Ovary (tissue), 10 donors: ENCODE measurements at places on chromosomes 11 and 22.
A peak's percentile ranks its signal among the peaks of the same experiment; 100 is the strongest.

GRCh38 chr11:59944720-59945119, 6.5 kb downstream of the OOSP1 start:
- DNase-seq = no peak

GRCh38 chr11:120749395-120749794, 237.8 kb downstream of the GRIK4 start:
- no peak for DNase-seq

DNA sequence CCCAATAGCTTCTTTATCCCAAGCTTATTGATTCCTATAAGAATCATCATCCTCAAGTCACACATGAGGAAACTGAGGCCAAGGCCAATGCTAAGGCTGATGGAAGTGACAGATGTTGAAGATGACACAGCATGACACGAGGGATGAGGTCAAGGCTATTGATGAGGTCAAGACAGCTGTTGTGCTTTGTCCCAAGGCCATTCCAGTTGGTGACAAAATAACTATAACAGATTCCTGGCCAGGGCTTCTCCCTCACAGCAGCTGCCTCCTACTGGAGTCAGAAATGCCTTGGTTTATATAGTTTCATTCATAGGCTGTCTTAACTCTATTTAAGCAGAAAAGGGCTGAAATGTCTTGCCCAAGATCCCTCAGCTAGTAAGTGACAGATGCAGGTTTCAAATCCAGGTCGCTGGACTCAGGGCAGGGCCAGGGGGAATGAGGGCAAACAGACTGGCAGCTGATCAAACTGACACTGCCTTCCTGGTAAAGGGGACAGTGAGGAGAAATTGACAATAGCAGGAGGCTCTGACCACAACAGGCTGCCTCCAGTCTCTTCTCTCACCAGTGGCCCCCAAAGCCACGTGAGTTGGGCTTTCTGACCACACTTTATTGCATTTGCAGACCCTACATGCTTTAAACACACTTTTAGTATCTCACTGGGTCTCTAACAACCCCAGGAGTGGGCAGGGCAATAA, 16.5 kb downstream of the MIF start:
- DNase-seq = peak; percentile 8

- no peak for DNase-seq
Observed at GRCh38 chr11:71221201-71221600, 31.2 kb downstream of the SHANK2 start.

- no peak for DNase-seq
Observed at GRCh38 chr22:21904250-21904789, 36.9 kb upstream of the MAPK1 start.

GRCh38 chr11:94858012-94858705, 90.0 kb downstream of the AMOTL1 start:
- DNase-seq = no peak

- DNase-seq = peak; percentile 83
Observed at GRCh38 chr22:29330753-29331152, 15.3 kb upstream of the RASL10A start.

- DNase-seq = no peak
Observed at GRCh38 chr11:113189909-113190667, 124.3 kb upstream of the TTC12 start.

GRCh38 chr11:2933375-2934020, 4.3 kb upstream of the PHLDA2 start:
- DNase-seq = no peak

GRCh38 chr11:90818196-90818745, 595.4 kb upstream of the CHORDC1 start:
- DNase-seq = no peak

GRCh38 chr11:63592975-63593395, 21.2 kb downstream of the PLAAT3 start:
- DNase-seq = no peak

DNA sequence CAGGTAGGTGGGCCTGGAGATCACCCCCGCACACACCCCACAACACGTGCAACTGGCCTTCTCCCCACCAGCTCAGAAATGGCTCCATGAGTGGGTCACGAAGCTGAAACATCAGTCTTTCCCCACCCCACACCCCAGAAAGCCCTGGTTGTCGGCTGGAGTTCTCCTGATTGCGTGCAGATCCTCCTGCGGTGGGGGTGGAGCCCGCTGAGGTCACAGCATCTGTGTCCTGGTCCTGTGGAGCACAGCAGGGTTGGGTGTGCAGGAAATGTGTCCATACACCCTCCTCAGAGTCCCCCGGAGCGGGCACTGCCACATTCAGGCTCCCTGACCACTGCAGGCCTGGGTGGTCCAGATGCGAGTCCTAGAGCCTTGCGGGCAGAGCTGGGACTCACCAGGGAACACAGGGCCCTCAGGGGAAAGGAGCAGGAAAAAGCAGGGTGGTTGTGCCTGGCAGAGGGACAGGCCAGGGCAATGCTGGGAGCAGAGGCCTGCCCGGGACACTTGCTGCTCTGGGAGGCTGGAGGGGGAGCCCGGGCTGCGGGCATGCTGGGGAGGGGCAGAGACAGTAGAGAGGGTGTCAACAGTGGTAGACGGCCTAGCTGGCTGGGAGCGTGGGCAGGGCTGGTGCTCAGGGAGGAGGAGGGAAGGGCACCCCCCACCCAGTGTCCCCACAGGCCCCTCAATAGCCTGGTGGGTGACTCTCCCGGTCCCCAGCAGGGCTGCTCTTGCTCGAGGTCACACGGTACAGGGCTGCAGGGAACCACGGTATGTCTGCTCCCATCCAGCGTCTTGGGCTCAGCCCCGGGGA, 42.4 kb upstream of the PPARA start:
- DNase-seq = peak; percentile 49

- DNase-seq = no peak
Observed at GRCh38 chr11:21343204-21343603, 673.8 kb downstream of the NELL1 start.

- no peak for DNase-seq
Observed at GRCh38 chr11:12998336-12998735, 10.8 kb upstream of the RASSF10 start.

- DNase-seq = no peak
Observed at GRCh38 chr22:29344137-29344536, 28.6 kb upstream of the RASL10A start.

- DNase-seq = no peak
Observed at GRCh38 chr11:87463486-87464102, 425.9 kb downstream of the TMEM135 start.

DNA sequence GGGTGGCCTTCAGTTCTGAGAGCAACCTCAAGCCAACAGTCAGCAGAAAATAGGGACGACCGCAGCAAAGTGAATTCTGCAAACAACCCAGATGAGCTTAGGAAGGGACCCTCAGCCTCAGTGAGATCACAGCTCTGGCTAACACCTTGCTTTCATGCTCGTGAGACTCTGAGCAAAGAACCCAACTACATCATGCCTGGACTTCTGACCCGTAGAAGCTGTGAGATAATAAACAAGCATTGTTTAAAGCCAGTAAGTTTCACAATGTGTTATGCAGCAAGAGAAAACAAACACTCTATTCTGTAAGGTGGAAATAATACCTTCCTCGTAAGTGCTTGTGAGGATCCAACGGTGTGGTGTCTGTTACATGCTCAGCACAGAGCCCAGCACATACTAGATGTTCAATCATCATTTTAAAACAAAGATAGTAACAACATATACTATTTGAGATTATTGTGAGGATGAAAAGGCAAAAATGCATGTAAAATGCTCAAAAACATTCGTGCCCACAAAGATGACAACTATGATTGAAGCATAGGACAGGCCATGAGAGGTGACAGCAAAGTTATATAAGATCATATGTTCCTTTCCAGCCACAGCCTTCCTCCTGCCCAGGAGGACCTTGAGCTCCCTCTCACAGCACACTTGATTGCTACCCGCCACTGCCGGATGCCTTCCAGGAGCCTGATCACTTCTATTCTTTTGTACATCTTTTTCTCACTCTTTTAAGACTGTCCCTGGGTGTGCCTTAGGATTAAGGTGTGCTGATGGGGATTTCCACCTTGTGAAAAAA, 433.3 kb downstream of the BUD13 start:
- DNase-seq = no peak

GRCh38 chr11:11163236-11163635, 189.8 kb downstream of the CSNK2A3 start:
- DNase-seq = no peak

GRCh38 chr11:70567680-70568034, 169.3 kb downstream of the CTTN start:
- DNase-seq = no peak

GRCh38 chr11:15864026-15864805, 492.1 kb downstream of the SOX6 start:
- no peak for DNase-seq

DNA sequence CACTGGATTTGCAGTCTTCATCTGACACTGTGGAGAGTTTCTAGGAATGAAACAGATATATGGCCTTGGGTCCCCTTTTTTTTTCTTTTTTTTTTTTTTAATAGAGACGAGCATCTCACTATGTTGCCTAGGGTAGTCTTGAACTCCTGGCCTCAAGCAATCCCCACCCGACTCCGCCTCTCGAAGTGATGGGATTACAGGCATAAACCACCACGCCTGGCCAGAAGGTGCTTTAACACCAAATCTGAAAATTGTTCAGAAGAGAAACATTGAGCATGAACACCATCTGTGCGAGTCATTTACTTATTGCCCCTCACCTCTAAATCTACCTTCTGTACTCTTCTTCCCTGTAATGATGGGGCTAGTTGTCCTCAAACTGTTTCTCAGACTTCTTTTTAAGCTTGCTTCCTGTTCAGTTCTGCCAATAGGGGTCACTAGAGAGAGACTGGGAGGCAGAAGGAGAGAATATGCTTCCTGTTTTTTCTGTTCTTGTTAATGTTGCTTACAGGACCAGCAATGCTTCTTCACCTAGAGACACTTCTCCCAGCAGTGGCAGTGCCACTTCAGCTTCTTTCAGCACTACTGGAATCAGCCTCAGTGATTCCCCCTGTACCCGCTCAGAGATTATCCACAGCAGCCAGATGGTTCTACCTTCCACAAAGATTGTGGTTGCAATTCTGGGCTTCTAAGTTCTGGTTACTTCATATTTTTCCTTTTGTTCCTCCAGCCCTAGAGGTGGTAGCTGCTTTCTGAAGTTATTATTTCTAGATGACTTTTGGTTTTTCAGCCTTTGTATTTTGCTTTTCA, 20.8 kb upstream of the ZBED5 start:
- no peak for DNase-seq

DNA sequence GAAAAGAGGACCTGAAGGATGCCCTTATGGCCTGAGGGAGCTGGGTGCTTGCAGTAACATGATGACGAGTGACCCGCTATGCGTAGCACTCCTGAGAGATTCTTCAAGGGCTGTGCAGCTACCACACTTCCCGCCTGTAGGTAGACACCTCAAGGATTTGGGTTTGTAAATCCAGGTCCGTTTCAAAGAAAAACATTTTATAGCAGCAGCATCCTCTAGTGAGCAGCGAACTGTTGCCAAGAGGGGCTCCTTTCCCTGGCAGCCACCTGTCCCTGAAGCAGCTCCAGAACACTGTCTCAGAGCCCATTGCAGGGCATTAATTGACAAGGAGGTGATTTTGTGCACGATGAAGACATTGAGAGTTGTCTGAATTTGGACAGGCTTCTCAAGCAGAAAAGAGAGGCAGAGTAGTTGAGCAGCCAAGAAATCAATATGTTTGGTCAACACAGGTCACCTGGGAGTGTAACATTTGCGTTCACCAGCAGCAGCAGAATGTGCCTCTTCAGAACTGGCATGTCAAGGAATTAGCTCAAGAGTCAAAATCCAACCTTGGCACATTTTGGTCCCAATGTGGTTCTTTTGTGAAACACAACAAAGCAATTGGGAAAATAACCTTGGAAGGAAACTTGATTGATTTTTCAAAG, 209.8 kb upstream of the MTNR1B start:
- DNase-seq = no peak
